Ecto neural progenitor cell (in vitro differentiated cells): ENCODE measurements at places on chromosomes 16 and 17.

- DNase-seq, result no peak
Observed at GRCh38 chr17:50115756-50116155, 14.2 kb downstream of the SAMD14 start.

DNA sequence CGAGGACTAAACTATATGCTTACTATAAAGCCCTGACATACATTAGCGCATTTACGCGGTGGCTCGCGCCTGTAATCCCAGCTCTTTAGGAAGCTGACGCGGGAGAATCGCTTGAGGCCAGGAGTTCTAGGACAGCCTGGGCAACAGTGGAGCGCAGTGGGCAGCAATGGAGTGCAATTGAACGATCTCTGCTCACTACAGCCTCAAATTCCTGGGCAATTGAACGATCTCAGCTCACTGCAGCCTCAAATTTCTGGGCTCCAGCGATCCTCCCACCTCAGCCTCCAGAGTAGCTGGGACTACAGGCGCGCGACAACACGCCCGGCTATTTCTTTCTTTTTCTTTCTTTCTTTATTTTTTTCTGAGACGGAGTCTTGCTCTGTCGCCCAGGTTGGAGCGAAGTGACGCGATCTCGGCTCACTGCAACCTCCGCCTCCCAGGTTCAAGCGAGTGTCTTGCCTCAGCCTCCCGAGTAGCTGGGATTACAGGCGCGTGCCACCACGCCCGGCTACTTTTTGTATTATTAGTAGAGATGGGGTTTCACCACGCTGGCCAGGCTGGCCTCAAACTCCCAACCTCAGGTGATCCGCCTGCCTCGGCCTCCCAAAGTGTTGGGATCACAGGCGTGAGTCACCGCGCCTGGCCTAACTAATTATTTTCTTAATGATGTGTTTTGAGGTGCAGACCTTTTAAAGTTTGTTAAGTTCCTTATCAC is 506 bp upstream of the COG7 start:
- DNase-seq, result no peak

DNA sequence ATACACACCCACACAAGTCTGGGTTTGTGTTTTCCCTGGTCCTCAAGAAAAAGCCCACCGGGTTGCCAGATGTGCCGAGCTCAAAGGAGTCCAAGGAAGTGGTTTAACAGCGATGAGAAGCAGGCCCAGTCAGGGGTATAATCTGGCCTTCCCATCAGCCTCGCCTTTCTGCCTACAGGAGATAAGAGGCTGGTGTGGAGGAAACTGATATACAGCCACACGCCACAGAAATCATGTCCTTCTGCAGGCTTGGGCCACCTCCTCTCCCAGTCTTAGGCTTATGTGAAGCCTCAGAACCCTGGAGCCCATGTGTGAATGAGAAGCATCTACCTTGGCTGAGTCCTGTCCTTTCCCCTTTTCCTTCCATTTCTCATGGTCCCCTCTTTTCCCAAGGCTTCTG is 43.6 kb upstream of the MMP2 start:
- no peak for DNase-seq

GRCh38 chr16:25092441-25092840 is 19.1 kb upstream of the LCMT1 start:
- DNase-seq, result no peak

- no peak for DNase-seq
Observed at GRCh38 chr17:68260051-68260762, 12.4 kb downstream of the AMZ2 start.
